ENCODE measurements at places on chromosomes 12 and 14. TPM values are rescaled to one million over a fixed set of nuclear protein-coding genes. Genes with fewer than 3 reads are reported as not detected.

The FAM222A gene
- 10.1 TPM for total RNA-seq

The BIN2 gene
- total RNA-seq = 2.3 TPM

The THAP2 gene
- total RNA-seq = 27.5 TPM

The HOXC12 gene
- not detected for total RNA-seq

The KTN1 gene
- 125 TPM for total RNA-seq

The OR4E1 gene
- not detected for total RNA-seq

The SLC10A1 gene
- total RNA-seq = not detected

The PTHLH gene
- 2.1 TPM for total RNA-seq

The TAS2R9 gene
- 0.92 TPM for total RNA-seq

The INHBC gene
- not detected for total RNA-seq

The GALNT8 gene
- 48.0 TPM for total RNA-seq
